ENCODE measurements at places on chromosomes 13 and 19.

DNA sequence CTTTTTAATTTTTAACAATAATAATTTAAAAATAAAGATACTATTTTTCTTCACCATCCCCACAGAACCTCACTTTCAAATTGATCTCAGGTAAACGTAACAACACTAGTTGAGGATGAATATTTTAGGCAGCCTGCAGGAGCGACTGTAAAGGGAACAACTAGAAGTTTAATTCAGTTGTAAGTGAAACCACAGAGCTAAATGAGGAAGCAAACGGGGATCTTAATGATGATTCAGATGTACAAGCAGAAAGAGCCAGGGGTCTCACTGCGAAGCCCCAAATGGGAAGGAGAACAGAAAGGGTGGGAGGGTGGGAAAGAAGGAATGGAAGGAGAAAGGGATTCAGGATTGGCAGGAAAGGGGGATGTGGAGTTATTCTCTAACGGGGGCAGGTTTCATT lies 54.6 kb upstream of the RAP2A start:
- DNase-seq: no peak

DNA sequence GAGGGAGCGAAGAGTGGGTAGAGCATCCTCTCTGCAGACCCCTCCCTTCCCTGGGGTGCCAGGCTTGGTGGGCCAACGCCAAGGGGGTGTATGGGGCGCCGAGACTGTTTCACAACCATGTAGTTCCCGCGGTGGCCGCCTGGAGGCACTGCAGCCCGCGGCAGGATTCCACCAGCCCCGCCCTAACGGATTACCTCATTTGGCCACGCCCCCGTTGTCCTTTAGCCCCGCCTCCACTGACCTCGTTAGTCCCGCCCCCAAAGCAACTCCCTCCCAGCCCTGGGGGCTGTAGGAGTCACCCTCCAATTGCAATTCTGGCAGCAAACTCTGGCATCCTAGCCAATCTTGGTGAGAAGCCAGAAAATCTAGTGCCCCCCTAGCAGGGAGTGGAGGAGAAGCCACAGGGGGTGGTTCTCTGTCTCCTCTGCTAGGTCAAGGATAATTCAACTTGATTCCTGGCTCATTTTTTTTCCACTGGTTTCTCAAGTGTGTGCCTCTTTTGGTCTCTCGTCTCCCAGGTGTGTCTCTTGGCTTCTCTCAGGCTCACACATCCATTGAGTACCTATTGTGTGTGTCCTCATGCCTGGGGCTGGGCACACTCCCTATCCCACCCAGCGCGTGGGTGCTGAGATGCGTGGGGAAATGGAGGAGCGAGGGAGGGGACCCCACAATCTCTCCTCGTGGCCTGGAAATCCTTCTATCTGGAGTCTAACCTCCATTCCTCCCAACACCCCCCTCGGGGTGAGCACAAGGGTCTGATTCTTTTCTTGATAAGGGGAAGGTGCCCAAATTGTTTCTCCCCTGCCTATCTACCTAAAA lies 2.0 kb downstream of the OLFM2 start:
- DNase-seq: no peak

DNA sequence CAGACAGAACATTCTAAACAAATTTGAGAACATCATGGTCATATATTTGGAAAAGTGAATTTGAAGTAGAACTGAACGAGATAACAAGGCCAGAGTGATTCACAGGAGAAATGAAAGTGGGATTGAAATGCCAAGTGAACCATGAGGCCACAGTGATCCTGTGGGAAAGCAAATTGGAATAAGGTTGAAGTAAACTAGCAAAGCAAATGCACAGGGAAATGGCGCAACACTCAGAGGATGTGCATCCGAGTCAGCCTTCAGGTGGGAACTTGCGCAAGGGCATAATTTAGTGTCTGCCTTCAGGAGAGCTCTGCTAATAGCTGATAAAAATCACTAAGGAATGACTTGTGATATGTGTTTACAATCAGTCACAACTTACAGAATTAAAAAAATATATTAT lies 696.6 kb downstream of the LIG4 start:
- no peak for DNase-seq

DNA sequence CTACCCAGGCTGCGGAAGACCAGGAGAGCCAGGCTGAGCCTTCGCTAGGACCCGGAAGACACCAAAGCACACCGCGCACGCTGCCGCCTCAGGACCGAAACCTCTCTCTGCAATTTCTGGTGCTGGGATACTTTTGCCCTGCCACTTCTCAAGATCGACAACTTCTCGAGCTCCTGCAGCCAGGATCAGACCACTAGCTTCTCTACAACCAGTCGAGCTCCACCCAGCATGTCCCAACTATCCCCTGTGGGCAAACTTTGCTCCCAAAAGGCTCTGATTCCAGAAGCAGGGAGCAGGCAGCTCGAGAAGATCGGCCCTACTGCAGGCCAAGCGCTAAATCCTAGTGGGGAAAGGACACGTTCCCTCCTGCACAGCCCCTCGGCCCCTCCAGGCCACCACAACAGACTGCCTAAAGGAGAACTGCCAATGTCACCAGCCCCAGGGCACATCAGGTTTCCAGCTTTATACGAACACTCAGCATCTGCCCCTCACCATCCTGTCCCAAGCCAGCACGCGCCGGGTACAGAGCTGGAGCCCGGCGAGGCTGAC lies 979 bp downstream of the AKAP8 start:
- no peak for DNase-seq

DNA sequence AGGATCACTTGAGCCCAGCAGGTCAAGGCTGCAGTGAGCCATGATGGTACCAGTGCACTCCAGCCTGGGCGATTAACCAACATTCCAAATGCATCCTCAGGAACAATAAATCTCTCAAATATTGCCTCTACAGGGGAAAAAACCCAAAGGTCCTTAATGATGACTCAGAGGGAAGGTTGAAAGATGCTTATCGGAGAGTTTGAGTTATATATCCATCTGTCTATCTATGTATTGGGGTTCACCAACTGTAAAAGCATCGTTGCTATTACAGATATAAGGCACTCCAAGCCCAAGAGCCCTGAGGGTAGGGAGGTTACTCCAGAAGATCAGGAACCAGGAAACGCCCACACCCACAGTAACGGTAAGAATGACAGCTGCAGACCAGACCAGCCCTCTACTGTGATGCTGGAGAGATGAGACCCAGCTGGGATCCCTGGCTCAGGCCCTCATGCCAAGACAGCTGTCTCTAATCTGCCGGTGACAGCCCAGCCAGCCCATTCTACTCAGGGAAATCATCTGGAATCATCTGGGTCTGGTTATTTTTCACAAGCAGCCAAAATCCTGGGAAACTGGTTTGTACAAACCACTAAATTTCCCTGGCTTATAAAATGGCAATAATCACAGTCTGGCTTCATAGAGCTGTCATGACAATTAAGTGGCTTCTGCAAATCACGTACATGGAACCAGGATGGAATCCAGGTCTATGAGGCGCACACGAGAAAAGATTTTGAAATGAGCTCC lies 23.8 kb downstream of the TEX101 start:
- no peak for DNase-seq

DNA sequence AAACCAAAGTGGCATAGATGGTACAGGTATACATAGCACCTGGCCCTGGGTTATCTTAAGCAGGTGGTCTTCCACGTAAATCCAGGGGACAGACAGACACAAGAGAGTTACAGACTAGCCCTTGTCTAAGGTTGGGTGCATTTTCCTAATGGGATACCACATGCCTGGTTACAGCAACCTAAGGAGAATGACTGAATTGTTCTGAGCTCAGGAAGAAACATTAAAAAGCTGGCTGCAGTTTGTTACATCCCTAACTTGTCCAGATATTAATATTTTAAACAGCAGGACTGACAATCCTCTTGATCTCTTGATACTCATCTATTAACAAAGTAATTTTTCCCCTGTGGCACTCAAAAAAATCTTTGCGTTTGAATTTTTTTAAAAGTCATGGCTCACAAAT lies 102.2 kb upstream of the SERP2 start:
- no peak for DNase-seq

- no peak for DNase-seq
Observed at GRCh38 chr19:11747277-11747676, 8.5 kb upstream of the ZNF823 start.

- DNase-seq: no peak
Observed at GRCh38 chr19:51417107-51417809, at the start of gene SIGLEC10. SIGLEC10 (minus strand) TSS chr19:51417642; CDS start chr19:51417581, 61 bp downstream.

GRCh38 chr13:97333983-97334382 lies 100.0 kb upstream of the RAP2A start:
- DNase-seq: no peak

DNA sequence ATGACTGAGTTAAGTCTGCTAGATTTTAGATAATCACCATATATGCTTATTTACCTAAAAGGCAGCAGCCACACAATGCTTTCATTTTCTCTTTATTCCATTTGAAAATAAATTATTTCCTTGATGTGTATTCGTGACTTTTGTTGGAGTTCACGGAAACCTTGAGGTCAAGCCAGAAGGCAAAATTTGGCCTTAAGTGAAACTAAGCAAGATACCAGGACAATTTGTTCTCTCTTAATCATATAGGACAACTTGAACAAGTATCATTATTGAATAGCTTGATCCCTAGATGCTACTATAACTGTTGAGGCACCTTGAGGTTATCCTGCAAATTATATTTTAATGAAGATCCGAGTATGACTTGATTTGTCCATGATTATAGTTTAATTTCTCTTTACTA lies 429.2 kb upstream of the DACH1 start:
- no peak for DNase-seq

DNA sequence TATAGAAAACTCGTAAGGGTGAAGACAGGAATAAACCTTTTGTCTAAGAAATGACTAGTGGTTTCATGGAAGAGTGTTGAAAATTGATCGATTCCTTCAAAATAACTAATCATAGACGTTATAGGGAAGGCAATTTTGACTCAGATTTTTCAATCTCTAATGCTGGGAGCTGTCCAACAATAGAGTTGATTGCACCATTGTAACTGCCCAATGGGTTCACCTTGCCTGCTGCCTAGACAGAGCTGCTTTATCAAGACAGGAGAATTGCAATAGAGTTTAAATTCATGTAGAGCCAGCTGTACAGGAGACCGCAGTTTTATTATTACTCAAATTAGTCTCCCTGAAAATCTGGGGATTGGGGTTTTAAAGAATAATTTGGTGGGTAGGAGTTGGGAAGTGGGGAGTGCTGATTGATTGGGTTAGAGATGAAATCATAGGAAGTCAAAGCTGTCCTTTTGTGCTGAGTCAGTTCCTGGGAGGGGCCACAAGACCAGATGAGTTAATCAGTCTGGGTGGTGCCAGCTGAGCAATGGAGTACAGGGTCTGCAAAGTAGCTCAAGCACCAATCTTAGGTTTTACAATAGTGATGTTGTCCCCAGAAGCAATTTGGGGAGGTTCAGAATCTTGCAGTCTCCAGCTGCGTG lies 16.8 kb upstream of the ADGRE2 start:
- no peak for DNase-seq

DNA sequence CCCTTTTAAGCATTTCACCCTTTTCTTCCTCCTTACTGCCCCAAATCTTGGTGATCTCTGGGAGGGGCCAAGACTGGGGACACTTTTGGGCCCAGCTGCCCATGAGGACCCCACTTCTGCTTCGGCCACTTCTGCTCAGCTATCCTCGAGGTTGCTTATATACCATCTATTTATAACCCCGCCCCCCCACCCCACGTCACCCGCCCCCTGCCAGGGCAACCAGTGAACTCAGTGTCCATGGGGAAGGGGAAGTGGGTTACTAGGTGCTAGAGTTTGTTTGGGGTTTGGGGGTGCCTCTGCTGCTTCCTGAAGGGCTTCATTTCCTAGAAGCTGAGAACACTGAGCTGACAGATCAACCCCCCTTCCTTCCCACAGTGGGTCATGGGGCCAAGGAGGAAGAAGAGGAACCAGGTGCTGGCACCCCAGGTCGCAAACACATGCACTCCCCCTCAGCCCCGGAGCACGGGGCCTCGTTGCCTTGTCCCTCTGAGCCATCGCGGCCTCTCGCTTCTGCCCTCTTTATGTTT lies 6.1 kb upstream of the ADGRE5 start:
- no peak for DNase-seq

DNA sequence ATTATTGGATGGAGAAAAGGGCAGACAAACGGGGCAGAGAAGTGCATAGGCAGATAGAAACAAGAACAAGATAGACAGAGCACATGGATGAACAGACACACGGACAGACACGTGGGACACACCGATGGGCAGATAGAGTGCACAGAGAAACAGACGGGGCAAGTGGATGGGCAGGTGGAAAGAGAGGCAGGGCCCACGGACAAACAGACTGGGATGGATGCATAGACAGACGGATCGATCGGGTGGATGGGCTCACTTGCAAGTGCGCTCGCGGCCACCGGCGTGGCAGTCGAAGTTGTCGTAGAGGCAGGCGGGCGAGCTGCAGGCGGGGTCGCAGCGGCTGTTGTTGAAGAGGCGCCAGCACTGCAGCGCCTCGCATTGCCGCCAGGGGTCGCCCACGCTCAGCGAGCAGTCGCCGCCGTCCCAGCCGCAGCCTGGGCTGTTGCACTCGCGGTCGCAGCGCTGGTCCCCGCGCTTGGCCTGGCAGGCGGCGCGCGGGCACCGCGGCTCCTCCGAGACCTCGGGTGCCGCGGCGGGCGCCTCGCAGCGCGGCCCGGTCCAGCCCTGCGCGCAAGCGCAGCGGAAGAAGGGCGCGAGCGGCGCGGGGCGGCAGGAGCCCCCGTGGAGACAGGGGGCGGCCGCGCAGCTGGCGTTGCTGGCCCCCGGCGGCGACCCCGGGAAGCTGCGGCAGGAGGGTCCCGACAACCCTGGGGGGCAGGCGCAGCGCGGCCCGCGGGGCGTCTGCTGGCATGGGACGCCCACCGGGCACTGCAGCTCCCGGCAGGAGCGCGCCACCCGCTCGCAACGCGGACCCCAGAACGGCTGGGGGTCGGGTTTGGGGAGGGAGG lies 23.3 kb downstream of the NOTCH3 start:
- peak; percentile 27 for DNase-seq

DNA sequence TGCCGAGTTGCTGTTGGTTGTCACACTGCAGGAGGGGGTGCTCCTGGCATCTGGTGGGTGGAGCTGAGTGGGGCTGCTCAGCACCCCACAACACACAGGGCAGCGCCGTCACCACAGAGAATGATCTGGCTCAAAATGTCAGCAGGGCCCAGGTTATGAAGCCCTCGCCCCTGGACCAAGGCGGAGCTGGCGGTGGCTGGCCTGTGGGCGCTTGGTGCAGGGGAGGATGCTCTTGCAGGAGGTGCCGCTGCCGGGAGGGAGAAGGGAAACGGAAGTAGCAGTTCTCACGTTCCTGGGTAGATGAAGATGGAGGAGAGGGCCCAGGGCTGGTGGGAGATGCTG lies 14.2 kb upstream of the LENG8 start:
- DNase-seq: no peak

DNA sequence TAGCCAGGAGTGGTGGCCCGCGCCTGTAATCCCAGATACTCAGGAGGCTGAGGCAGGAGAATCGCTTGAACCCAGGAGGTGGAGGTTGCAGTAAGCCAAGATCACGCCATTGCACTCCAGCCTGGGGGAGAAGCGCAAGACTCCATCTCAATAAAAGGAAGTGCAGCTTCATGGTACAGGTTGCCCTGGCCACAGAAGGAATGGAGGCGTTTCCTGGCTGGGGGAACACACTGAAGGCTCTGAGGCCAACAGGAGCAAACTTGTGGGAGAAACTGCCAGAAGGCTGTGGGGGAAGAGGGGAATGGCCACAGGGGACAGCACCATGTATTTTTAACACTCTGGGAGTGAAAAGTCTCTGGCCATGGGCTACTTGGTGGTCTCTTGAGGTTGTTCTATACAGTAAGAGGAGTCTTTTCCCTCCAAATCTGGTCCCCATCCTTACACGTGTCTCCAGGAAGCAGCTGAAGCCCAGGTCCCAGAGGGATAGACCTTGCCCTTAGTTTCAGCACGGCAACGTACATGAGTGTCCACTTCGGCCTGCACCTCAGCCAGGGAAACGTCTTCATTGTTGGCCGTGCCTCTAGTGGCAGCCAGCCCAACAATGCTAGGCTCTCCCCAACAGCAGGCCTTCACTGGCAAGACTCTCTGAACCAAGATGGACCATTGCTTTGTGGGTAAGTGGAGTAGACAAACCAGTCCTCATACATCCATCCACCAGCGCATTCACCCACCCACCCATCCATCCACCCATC lies 7.4 kb downstream of the MICOS13 start:
- no peak for DNase-seq

All from NCI-H2081 treated with DMSO at 0.1 percent for 48 hours (cell line).